ENCODE measurements at places on chromosomes 12 and 14.
A peak's percentile ranks its signal among the peaks of the same experiment; 100 is the strongest.

- no peak for DNase-seq
These were observed 28.1 kb upstream of the CFL2 start for GRCh38 chr14:34742270-34743115.

DNA sequence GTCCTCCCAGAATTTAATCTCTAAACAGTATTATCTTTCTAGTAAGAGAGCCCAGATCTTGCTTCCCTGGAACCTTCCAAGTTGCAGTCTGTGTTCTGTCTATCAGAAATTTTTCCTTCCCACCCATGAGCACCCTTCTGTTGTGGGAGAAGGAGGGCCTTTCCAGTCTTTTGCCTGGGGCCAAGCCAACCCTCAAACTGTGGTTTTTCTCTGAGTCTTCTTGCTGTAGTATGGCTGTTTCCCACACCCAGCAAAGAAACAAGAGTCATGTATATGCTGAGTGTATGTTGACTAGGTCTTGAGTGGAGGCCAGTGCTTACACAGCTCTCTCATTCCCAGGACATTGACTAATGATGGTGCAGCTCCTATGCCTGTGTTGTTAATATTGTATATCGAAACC lies 104.5 kb downstream of the TGFB3 start:
- no peak for DNase-seq

GRCh38 chr12:64737539-64737938 lies 21.7 kb downstream of the GNS start:
- DNase-seq = no peak

GRCh38 chr12:92363295-92364146 lies 217.9 kb upstream of the BTG1 start:
- peak; percentile 28 for DNase-seq

DNA sequence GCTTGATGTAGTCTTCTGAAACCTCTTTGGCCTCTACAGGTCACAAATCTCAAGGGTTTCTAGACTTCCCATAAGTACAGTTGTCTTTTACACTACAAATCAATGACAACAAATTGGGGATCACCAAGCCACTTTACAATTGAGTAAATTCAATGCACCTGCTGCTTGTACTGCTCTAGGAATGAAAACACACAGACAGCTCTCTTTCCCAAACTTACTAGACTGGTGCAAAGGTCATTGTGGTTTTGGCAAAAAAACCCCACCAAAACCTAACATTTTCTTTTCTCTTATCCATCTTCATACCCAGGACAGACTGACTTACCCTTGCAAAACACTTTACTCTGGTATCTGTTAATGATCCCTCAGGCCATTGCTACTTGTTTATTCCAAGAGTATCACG lies 2.7 kb downstream of the M6PR start:
- DNase-seq = no peak

- no peak for DNase-seq
These were observed 114.0 kb upstream of the TMPO start for GRCh38 chr12:98401427-98401826.

Data from Kasumi-1 (cell line).